ENCODE measurements at places on chromosomes 7 and 10. TPM values are rescaled to one million over a fixed set of nuclear protein-coding genes. Genes with fewer than 3 reads are reported as not detected.

ATXN7L1 gene
- total RNA-seq = 35.7 TPM

CYP3A4 gene
- 1.3 TPM for total RNA-seq

CALHM1 gene
- 0.50 TPM for total RNA-seq

BAMBI gene
- 49.7 TPM for total RNA-seq

HPS6 gene
- total RNA-seq = 23.2 TPM

PIP4K2A gene
- 15.8 TPM for total RNA-seq

PON3 gene
- 27.2 TPM for total RNA-seq

LIPK gene
- not detected for total RNA-seq

AGAP3 gene
- total RNA-seq = 90.5 TPM

THSD7A gene
- 6.8 TPM for total RNA-seq

Measured in testis (tissue), 5 donors.